ENCODE measurements at places on chromosomes 5 and 9.

DNA sequence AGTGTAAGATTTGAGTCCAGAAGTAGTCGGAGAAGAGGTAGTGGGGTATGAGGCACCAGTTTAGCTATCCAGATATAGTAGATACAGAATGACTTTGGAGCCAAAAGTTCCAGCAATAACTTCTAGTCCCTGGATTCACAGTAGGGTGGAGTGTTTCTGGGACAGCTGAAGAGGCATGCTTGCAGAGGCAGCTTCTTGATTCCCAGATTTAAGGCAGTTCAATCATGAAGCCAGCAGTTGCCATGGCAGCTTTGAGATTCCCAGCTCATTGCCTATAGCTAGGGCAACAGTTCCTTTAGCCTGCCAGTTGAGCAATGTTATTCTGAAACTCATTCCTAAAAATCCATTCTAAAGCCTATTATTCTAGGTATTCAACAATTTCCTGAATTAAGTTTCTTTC is 79.2 kb downstream of the LIX1 start:
- DNase-seq: no peak

- DNase-seq: no peak
Observed at GRCh38 chr5:150582241-150583109, 58.0 kb upstream of the SYNPO start.

DNA sequence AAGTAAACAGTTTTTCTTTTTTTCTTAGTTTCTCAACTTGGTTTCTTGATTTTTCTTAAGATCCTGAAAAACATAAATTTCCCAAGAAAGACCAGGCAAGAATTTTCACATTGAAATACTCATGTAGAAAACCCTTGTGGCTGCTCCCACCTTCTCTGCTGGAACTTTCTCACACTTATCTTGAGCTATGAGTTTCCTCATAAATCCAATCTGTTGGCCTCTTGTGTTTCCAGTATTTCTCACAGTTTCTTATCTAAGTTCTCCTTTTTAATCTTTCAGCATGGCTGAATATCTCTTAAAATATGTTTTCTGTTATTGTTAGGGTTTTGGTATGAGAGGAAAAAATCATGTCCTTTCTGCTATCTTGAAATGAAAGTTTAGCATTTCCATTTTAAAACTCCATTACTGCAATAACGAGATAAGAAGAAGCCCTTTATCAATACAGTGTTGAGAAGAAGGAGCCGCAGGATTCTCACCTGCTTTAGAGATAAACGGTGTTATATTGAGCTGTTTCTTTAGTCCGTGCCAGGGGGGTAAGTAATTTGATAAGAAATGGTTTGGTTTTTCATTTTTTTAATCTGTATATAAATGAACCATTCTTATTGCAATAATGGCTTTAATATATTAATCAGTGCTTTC is 89.3 kb downstream of the ALDH1A1 start:
- DNase-seq: no peak

DNA sequence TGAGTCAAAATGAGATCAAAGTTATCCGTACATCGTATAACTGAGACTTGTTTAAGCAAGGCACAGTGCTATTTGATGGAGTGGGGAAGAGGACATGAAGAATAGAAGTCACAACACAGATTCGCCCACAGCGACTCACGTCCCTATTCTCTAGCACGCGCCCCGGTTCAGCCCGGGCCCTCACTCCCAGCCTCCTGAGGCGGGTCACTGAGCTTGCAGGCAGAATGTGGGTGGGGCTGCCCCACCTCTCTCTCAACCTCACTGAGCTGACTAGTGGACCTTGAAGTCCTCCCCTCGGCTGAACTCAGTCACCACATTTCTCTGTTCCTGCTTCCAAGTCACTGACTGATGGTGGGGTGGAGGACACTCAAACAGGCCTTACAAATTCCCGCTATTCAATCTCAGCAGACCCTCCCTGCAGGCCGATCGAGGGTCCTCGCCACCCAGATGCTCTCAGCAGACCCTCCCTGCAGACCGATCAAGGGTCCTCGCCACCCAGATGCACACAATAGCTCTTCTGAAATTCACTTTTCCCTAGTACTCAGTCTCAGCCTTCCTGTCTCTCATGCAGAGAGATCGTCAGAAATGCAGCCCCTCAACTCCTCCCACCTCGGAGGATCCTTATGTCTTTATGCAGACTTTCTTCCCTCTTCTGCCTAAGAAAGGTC is 12.9 kb downstream of the GLDC start:
- DNase-seq: no peak

- no peak for DNase-seq
Observed at GRCh38 chr5:133278317-133278716, 226.5 kb downstream of the HSPA4 start.

- DNase-seq: peak; percentile 78
Observed at GRCh38 chr5:140109759-140110645, 3.9 kb upstream of the PURA start.

DNA sequence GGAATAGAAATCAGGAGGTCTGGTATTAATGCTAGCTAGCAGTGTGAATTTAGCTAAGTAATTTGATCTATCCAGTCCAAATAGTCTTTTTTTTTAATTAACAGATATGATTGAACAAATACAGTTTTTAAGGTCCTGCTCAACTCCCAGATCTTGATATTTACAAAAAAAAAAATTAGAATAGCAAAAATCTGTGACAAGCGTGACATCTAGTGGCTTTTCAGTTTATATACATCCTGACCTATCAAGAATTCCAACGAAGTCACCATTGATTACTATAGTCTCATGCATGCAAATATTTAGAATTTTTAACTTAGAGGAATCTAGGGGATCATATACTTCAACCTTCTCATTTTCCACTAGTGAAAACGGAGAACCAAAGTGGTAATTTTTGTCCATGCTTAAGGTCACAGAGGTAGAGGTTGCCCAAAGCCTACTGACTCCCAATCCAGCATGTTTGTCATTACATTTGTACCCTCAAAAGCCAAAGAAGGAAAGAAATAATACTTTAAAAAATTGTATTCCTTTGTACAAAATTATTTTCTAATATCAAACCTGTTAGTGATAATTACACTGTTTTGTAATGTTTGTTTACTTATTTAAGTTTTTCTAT is 17.6 kb upstream of the TARS1 start:
- DNase-seq: peak; percentile 60

DNA sequence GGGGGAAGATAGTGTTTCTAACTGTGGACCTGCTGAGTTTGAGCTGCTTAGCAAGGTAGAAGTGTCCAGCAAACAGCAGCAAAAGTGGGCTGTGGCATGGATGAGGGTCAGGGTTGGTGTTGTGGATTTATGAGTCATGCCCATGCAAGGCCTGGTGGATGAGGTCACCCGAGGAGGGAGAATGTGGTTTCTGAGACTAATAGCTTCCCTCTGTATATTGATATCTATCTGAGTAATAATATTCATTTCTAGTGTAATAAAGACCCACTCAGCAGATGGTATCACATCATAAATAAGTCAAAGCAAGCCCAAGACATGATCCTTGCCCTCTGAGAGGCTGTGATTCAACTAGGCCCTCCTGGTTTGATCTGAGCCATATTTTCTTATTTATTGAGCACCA is 597.8 kb upstream of the CLINT1 start:
- peak; percentile 97 for DNase-seq

DNA sequence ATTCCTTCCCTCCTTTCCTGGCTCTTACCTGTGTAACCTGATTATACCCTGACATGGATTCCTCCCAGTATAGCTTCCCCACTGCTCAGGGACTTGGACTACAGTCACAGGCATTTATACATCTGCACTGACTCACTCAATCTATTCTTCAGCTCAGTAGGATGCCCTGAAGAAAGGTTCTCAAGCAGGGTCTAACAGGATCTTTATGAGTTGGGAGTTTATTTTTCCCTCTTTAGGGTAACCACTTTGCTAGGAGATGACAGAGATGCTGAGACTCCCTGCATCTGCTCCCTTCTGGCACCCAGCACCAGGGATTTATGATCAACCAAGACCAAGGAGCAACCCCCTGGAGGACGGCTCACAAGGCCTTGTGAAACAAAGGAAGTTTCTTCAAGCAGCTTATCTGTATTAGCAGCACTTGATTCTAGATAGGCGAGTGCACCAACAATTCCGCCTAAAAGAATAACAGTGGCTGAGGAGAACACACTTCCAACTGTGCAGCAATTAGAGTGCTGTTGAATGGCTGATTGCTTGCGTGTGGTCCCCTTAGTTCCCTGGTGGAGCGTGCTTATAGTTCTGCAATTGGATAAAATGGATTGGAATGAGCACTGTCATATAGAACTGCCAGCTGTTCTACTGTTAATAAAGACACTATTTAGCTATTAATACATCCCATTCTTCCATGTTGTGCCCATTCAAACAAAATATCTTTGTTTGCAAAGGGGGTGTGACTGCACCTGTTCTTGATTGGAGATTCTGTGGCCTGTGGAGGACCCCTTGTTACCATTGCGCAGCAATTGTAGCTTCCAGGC is 482.6 kb downstream of the ZNF608 start:
- DNase-seq: no peak

DNA sequence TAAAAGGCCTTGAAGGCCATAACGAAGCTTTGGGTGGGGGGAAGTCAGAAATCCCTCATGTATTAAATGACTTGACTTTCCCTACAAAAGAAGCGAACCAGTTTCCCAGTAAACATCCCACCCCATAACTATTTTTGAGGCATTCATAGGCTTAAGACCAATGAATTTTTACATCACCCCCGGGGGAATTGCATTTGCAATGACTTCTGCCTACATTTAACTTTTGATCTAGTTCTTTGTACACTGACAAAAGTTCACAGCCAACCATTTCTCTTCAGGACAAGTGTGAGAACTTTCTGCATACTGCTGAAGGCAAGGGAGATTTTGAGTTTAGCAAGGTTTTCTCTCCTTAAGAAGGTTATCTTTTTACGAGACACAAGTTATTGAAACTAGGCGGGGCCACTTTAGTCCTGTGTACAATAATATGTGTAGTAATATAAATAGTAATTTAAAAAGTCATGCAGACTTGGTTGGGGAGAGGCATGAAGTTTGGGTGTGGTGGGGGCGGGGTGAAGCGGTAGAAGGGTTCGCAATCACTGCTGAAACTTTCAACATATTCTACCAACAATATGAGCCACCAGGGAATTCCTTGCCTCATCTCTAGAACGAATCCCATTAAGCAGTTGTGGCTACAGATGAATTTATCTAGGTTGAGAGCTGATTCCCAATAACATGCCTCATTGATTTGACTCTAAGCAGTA is 2.5 kb downstream of the TJP2 start:
- DNase-seq: no peak

GRCh38 chr5:55853041-55853670 is 2.0 kb downstream of the IL31RA start:
- peak; percentile 30 for DNase-seq

- no peak for DNase-seq
Observed at GRCh38 chr5:944621-944927, 51.9 kb downstream of the TRIP13 start.

- DNase-seq: peak; percentile 21
Observed at GRCh38 chr5:65307088-65307487, 174.6 kb downstream of the ADAMTS6 start.

- no peak for DNase-seq
Observed at GRCh38 chr9:128551657-128552152, 682 bp upstream of the SPTAN1 start.

DNA sequence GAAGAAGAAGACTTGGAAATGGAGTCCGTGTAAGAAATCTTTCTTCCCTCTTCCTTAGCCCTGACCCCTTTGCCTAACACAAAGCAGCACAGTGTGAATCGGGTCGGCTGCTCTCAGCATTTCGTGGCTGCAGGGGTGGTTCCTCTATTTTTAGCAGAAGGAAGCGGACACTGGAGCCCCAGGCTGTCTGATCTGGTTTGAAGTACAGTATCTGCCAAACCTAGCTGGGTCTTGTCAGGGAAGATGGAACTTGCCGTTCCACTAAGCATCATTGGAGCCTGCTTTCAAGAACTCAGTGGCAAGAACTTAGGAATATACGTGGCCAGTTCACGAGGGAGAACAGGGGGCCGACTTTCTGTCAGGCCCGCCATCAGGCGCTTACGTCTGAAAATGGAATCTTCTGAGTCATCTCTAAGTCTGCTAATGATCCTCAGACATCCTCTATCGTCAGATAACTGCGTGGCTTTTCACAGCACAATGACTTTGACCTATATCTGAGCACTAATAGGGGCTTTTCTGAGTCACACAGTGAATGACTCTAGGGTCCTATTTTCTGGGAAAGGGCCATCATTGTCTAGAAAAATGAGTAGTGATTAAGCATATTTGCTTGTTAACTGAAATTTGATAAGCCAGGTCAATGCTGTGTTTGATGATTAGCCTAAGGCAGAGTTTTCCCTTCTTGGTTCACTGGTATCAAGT is 43.3 kb upstream of the NCS1 start:
- DNase-seq: peak; percentile 75

GRCh38 chr5:93071710-93072109 is 509.3 kb downstream of the NR2F1-AS1 start:
- no peak for DNase-seq

DNA sequence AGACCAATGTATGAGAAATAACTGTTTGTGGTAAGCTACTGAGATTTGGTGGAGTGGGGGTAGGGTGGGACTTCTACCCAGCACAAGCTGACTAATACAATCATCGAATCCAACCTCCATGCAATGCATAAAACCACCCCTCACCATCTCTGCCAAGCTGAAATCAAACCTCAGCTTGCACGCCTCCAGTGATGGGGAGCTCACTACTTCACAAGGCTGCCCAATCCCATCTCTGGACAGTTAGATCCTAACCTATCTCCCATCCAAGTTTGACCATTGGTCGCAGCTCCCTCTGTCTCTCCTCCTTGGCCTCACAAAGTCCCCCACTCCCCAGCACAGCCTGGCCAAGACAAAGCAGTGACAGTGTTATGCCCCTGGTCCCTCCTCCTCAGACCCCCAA is 47.0 kb upstream of the HRH2 start:
- no peak for DNase-seq

DNA sequence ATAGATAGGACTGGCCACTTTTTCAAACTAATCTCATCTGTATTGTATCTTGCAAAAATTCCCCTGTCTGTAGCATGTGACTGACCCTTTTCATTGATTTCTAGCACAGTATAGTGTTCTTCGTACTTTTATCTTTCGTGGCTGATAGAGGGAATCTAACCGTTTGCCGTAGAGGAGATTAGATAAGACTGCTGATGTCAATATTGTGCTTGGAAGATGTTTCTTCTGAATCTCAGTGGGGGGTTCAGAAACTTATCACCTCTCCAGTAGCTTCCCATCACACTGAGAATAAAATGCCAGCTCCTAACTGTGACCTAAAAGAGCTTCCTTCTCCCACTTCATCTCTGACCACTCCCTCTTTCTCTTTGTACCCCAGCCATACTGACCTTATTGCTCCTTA is 25.4 kb upstream of the ALDOB start:
- DNase-seq: no peak

DNA sequence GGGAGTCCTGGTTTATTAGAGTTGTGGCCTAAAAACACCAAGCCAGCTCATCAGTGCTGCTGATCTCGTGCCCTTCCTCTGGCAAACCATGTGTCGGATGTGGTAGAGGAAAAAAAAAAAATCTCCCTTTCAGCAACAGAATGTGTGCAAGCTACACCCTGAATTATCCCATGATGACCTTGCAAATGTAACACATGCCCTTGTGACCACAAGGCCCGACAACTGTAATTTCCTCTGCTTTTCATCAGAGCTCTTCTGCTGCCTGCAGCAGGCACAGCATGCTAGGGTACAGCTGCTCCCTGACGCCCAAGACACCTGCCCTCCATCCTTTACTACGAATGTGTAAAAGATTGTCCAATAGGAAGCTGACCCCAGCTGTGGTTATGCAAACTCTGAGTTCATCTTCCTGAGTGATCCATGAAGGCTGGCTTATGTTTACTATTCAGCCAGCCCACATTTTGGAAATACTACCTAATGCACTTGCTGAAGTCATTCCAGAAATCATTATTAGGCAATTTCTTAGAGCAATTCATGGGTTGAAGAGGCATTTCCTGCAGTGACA is 14.6 kb upstream of the BNC2 start:
- peak; percentile 88 for DNase-seq

Measured in GM23248 (cell line).